Fibroblast of villous mesenchyme (primary cell): ENCODE measurements at places on chromosomes 3 and 15. TPM values are rescaled to one million over a fixed set of nuclear protein-coding genes. Genes with fewer than 3 reads are reported as not detected.

DNA sequence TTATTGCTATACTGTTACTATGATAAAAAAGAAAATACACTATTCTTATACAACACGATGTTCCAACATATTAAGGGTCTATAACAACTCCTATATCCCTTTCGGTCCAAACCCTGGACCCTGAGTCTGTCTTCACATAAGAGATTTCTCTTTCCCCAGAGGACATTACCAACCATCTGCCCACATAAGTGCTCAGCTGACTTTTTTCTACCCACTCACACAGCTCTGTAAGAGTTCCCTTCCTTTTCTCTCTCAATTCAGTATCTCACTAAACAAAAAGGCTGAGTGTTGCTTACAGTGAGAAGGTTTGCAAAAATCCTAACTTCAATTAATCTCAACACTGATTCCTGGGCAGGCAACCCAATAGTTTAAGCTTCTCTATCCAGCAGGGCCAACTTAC is 30.5 kb downstream of the ITGB5 start:
- no peak for DNase-seq

SPINT1 gene
- 0.32 and 0.43 TPM in 2 replicates for total RNA-seq

GRCh38 chr15:91400481-91400880 is 300.4 kb downstream of the SV2B start:
- no peak for DNase-seq

GRCh38 chr3:46504789-46505188 is 7.0 kb downstream of the RTP3 start:
- DNase-seq: no peak

SELENOS gene
- total RNA-seq: 78.3 and 84.6 TPM in 2 replicates

DNA sequence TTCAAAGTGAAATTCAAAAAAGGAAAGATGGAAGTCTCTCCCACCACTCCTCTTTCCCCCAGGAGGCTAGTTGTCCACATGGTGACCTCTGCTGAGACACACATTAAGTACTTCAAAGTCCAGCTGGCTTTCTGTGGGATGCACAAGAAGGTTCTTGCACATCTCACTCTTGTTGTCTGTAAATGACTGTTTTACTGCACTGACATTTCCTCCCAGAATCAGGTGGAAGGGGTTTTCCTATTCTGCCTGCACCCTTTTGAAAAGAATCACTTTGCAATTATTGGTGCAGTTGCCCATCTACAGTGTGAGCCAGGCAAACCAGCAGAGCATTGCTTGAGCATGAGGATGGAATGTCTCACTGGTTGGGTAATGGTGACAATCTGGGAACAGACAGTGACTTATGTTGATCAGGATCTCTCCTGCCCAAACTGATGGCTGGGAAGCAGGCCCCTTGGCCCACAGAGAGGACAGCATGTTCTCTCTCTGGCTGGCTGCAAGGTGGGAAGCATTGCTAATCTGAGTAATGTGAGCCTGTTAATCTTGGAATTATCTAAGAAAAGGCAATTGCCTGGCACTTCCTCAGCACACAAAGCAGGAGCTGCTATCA is 347.7 kb upstream of the SATB1 start:
- no peak for DNase-seq

MYH15 gene
- total RNA-seq: under 0.01 TPM in 2 replicates

KCNH8 gene
- not detected in 2 replicates for total RNA-seq

ECE2 gene
- not detected in 2 replicates for total RNA-seq

ALDH1L1 gene
- 0.32 and 3.9 TPM in 2 replicates for total RNA-seq

OXSR1 gene
- total RNA-seq: 42.2 and 68.2 TPM in 2 replicates

DNA sequence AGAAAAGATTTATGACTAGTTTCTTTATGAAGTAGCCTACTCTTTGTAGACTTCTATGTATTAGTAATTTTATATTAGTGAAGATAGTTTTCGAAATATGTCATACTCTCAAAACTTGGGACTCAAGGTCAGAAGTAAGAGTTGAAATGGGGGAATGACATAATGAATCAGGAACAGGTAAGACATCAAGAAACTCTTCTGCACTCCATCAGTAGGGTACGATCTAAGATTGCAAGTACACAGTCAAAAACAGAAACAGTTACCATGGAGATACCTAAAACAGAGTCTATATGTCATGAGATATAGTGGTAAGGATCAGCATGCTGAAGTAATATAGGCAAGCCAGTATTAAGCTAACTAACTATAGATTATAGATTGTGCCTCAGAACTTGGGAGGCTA is 187.0 kb upstream of the MLF1 start:
- no peak for DNase-seq

- DNase-seq: peak; percentile 0
Observed at GRCh38 chr3:264394-265156, 68.0 kb downstream of the CHL1 start.

DNA sequence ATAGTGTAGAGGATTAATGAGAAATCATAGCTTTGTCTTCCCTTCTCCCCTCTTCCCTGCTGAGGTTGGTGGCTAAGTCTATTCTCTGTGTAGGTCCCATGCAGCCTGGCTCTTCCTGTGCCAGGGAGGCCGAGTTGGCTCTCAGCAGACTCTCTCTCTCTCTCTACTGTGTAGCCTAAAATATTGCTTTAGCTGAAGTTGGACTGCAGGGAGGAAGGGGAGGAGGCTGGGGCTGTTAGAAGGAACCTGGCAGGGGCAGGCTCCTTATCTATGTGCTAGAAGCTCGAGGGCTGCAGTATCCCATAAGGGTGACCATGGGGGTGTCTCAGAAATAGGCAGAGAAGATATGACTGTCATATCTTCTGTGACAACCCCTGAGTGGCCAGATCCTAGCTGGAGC is 160.8 kb downstream of the EPHB1 start:
- DNase-seq: no peak

DNA sequence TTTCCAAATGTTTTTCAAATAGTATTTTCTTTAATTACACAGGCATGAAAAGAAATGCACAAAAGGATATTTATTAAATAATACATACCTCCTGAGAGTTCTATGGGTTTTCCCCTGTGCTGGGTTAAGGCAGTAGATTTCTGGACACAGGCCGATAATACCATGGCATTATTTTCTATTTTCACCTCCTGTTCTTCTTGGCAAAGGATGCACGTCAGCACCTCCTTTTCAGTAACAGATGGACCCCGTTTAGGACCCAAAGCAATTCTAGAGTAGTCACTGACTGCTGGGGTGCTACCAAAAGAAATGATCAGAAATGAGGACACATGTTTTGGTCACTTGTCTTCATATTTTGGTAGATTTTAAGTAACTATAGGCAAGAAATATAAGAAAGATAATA is 86.4 kb upstream of the TTBK2 start:
- no peak for DNase-seq

SMAD6 gene
- total RNA-seq: 3.0 and 3.5 TPM in 2 replicates

ENTPD3 gene
- total RNA-seq: under 0.01 TPM in 1 of 2 replicates, not detected in the other

CHRNA7 gene
- not detected in 2 replicates for total RNA-seq

LNP1 gene
- total RNA-seq: 4.2 and 4.7 TPM in 2 replicates

C3orf22 gene
- total RNA-seq: not detected in 2 replicates

GRCh38 chr15:98942431-98942830 is 65.2 kb downstream of the PGPEP1L start:
- no peak for DNase-seq

- no peak for DNase-seq
Observed at GRCh38 chr15:58419803-58420524, 11.8 kb upstream of the LIPC start.

ARGFX gene
- not detected in 2 replicates for total RNA-seq

CCDC174 gene
- 13.8 and 13.9 TPM in 2 replicates for total RNA-seq

GRCh38 chr3:50154476-50154839 is 666 bp upstream of the SEMA3F start:
- no peak for DNase-seq

DNA sequence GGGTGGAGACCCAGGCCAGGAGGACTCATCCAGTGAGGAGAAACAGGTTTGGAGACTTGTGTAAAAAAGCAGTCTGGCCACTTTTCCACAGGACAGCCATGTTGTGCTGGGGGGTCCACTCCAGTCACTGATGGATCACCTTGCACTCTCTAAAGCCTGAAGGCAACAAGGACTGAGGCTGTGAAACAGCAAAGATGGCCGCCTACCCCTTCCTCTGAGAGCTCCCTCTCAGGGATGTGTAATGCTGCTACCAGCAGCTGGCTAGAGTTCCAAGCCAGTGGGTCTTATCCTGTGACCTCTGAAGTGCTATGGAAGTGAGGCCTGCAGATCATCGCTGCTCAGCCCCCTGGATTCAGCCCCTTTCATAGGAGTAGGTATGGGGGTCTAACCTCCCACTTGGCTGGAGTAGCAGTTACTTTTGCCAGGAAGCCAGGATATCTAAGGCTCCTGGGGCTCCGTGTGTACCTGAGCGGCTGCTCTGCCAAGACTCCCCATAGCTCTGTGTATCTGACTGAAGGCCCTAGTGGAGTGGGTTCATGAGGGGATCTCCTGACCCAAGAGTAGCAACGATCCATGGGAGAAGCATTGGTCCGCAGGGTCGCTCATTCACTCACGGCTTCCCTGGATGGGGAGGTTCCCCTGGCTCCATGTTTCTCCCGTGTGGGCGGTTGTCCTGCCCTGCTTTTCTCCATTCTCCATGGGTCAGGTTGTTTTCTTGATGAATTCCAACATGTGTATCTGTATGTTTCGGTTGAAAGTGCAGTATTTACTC is 69.9 kb upstream of the TNFSF10 start:
- DNase-seq: no peak

GRCh38 chr15:52171807-52172206 is 19.4 kb downstream of the GNB5 start:
- no peak for DNase-seq

GRCh38 chr15:26294059-26294689 is 431.0 kb upstream of the ATP10A start:
- no peak for DNase-seq

MAGEL2 gene
- not detected in 2 replicates for total RNA-seq

COL7A1 gene
- 79.0 and 140 TPM in 2 replicates for total RNA-seq

DNA sequence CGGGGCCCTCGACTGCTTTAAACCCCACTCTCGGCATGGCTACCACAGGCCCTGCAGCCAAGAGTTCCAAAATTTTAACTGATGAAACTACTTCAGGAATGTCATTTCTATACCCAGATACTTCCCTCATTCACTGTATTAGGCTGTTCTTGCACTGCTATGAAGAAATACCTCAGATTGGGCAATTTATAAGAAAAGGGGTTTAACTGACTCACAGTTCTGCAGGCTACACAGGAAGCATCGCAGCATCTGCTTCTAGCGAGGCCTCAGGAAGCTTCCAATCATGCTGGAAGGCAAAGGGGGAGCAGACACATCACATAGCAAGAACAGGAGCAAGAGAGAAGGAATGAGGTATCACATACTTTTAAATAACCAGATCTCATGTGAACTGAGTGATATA is 21.6 kb upstream of the ALCAM start:
- no peak for DNase-seq

DNA sequence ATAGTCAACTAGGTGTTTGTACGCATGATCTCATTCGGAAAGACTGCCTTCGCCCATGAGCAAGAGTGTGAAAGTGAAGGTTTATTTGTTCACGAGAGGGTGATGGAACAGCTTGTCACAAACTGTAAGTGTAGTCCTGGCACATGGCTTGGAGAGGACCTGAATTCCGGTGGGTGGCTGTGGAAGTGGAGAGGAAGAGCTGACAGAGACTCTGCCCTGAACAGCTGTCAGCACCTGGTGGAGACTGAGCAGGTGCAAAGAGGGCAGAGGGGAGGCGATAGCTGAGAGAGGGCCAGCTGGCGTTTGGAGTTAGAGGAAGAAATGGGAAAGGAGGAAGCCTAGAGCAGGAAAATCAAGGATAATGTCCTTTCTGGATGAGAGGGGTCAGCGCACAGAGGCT is 155.7 kb downstream of the EEFSEC start:
- no peak for DNase-seq

GOLGA8T gene
- total RNA-seq: under 0.01 TPM in 1 of 2 replicates, not detected in the other

GRCh38 chr15:82774496-82774895 is 31.4 kb downstream of the FSD2 start:
- no peak for DNase-seq

PRSS50 gene
- not detected in 2 replicates for total RNA-seq

DNA sequence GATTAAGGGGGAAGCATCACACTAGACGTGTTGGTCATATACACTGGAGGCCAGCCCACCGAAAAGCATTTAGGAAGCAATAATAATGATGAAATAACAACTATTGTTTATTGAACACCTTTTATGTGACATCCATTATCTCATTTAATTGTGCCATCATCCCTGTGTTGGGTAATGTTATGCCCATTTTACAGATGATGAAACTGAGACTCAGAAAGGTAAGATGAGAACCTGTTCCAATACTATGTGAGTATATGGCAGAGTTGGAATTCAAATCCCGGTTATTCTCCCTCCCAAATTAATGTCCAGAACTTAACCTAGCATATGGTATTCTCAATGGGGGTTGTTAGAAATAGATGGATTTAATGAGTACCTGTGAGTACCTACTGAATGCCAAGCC is 99.2 kb downstream of the SMAD6 start:
- no peak for DNase-seq

- peak; percentile 31 for DNase-seq
Observed at GRCh38 chr3:25663347-25663868, 1.3 kb downstream of the TOP2B start.

DNA sequence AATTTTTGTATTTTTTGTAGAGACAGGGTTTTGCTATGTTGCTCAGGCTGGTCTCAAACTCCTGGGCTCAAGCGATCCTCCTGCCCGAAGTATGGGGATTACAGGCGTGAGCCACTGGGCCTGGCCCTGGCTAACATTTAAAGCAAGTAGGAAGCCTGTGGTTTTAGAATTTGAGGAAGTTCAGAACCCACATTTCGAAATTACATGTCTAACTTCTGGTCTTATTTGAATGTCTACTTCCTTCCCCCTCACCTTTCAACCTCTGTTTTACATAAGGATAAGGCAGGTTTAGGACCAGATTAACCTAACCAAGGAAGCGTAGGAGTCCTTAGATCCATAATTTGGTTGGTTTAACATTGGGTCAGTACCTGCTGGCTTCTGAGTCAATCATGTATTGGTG is 120.5 kb upstream of the PROK2 start:
- no peak for DNase-seq

GRCh38 chr15:67504796-67505195 is 16.1 kb upstream of the C15orf61 start:
- peak; percentile 65 for DNase-seq

DNA sequence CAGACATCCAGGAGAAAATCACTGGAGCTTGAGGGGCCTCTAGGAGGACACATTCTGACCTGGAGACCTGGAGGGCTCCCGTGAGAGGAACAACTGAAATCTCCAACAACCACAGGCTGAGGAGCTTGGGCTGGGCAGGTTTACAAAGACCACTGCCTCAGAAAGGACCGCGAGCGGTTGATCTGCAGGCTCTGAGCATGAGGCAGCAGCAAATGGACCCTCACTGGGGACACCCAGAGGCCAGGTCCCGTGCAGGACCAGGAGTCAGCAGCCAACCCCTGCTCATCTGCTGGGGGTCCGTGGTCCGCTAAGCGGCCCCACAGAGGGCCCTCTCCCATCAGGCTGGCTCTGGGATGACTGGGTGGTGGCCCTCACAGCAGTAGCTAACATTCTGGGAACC is 10.5 kb upstream of the EPHB3 start:
- DNase-seq: no peak

- DNase-seq: no peak
Observed at GRCh38 chr3:122993124-122993978, 34.2 kb downstream of the SEMA5B start.

COL6A5 gene
- under 0.01 TPM in 2 replicates for total RNA-seq
